ENCODE measurements at places on chromosomes 3 and 15.

DNA sequence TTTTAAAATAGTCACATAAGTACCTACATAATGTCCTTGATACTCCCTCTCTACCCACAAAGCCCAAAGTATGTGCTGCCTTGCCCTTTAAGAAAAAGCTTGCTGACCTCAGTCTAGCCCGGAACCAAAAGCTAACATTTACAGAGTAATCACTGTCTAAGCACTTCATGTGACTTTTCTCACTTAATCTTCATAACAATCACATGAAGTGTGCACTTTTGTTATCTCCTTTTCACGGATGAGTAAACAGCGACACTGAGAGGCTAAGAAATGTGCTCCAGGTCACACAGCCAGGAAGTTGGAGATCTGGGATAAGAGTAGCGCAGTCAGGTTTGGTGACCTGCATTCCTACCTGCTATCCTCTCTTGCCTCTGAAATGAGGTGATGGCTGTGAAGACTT is 194.0 kb downstream of the ITPR1 start:
- DNase-seq: no peak

GRCh38 chr3:161682715-161683114 is 186.1 kb downstream of the OTOL1 start:
- no peak for DNase-seq

GRCh38 chr3:57077630-57078343 is 17.3 kb downstream of the SPATA12 start:
- DNase-seq: no peak

GRCh38 chr3:87873136-87873535 is 185.7 kb downstream of the CGGBP1 start:
- DNase-seq: no peak

- DNase-seq: no peak
Observed at GRCh38 chr3:123939706-123940105, 21.3 kb downstream of the CCDC14 start.

GRCh38 chr3:38397320-38397719 is 50.7 kb downstream of the XYLB start:
- DNase-seq: no peak

- no peak for DNase-seq
Observed at GRCh38 chr3:40690749-40691451, 166.1 kb downstream of the ZNF621 start.

- DNase-seq: no peak
Observed at GRCh38 chr3:123782488-123782887, 101.6 kb downstream of the MYLK start.

DNA sequence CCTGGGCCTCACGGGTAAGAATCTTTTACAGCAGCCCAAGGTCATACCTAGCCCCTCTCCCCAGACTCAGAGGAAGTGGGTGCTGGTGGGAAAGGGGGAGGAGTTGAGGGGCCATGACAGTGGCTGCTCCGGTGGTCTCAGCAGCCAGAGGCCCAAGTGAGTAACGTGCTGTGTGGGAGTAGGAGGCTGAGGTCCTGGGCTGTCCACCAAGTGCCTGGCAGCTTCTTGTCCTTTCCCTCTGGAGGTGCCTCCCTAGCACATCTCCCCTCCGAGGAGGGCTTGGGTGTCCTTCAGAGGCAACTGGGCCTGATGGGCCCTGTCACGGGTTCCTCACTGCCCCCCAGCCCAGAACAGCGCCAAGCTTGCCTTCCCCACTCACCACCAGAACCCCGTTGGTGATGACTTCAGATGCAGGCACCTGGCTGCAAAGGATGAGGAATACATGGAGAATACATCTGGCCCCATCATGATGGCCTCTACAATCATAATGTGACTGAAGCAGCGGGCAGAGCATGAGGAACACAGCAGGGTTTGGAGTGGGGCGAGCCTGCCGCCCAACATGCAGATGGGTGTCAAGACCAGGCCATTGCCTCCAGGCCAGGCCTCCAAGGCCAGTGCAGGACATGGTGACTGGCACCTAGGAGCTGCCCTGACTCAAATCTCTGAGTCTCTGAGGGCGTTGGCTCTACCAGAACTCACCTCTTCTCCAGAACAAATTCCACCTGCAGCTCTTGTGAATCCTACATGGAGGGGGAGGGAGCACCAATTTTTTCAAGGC is 3.3 kb downstream of the PLA2G4F start:
- DNase-seq: no peak

- DNase-seq: no peak
Observed at GRCh38 chr15:66896611-66897010, 168.8 kb upstream of the SMAD3 start.

DNA sequence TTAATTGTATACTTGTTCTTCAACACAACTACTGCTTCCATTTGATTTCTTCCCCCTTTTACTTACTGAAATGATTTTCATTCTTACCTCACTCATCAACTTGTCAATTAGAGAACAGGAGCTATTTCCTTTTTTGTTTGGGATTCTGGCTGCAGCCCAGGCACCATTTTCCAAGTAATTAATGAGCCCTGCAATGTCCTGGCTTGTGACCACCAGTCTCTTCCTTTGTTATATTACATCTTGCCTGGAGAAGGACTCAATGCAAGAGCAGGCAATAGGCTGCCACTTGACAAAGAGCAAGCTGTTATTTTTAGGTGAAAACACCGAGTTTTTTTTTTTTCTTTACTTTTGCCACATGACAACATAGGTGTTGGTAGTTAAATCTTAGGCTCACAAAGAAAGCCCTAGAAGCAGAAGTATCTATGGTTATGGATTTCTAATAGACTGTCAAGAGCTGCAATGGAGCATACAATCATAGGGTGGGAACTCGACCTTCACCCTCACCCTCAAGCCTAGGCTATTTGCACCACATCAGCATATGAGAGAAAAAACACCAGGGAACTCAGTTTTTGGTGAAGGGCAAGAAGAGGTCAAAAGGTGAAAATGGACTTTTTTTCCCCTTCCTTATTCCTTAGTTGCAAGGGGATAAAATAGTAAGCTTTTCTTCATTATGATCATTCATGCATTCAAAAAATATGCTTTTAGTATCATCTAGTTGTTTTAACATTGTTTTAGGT is 114.9 kb downstream of the TNIK start:
- DNase-seq: no peak

All from activated T-helper 1 cell treated with Interleukin-2 at 50 U/mL for 16 hours (primary cell).